ENCODE measurements at places on chromosomes 12 and 14.

- no peak for DNase-seq
Observed at GRCh38 chr14:36967892-36968555, 204.4 kb downstream of the SLC25A21 start.

- no peak for DNase-seq
Observed at GRCh38 chr12:70985850-70986249, 65.3 kb upstream of the PTPRR start.

DNA sequence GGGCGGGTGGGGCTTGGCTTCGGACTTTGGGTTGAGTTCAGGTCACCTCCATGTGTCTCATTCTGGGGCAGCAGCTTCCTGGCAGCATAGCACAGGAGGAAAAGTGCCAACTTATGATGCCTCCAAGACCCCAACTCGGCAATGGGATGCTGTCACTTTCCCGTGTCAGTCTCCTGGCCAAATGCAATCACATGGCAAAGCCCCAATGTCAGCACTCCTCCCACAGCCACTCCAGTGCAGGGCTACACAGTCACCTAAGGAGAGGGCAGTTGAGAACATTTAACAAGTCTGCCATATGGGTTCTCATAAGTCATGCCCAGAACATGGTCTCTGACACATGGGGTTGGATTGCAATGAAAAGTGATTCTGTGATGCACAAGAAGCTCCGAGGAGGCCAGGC lies 26.7 kb downstream of the ELK3 start:
- no peak for DNase-seq

DNA sequence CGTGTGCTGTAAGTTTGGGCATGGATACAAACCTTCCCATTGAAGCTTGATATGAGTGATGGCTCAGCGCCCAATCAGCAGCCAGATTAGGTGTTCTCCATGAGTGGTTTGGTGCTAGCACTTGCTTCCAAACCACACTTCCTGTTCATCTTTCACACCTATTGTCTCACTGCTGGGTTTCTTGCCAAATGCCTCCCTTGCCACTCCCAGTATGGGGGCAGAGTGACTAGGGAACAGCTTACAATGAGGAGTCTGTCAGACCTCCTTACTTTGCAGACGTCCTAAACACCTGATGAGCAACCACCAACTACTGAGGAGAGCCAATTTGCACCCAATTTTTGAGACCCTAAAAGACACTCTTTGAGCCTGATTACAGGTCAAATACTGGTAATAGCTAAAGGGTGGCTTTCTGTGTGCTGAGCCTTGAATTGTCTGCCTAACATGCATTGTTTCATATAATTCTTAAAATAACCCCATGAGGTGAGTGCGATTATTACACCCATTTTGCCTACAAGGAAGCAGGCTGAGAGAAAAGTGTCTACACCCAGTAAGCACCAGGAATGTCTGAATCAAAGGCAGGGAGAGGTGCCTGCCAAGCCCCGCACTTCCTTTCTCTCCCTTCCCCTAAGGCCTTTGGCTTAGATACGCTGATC lies 48.4 kb upstream of the FOS start:
- no peak for DNase-seq

- DNase-seq, result no peak
Observed at GRCh38 chr14:77190977-77191376, 9.4 kb downstream of the TMEM63C start.

DNA sequence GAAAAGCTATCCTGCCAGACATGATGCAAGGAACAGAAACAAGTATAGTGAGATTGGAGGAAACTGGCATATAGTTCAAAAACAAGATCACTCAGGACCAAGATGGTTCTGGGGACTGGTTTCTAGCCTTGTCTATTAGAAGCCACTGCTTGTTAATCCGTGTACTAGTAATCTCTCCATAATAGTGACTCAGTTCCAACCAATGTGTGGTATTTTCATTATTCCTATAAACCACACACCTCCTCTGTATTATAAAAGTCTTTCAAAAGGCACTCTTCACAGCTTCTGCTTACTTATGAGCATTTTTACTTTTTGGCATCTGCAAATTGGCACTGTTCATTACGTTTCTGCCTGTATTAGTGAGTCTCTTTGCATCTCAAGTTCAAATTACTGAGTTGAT lies 140.3 kb downstream of the SLC6A15 start:
- no peak for DNase-seq

GRCh38 chr14:74533576-74533975 lies 40.0 kb downstream of the ISCA2 start:
- no peak for DNase-seq

GRCh38 chr14:70203686-70204085 lies 14.9 kb upstream of the SLC8A3 start:
- DNase-seq, result no peak
